ENCODE measurements at places on chromosomes 1 and 21.
A peak's percentile ranks its signal among the peaks of the same experiment; 100 is the strongest.

- DNase-seq, result no peak
Measured at GRCh38 chr1:43639976-43640794, 9.8 kb upstream of the KDM4A start.

DNA sequence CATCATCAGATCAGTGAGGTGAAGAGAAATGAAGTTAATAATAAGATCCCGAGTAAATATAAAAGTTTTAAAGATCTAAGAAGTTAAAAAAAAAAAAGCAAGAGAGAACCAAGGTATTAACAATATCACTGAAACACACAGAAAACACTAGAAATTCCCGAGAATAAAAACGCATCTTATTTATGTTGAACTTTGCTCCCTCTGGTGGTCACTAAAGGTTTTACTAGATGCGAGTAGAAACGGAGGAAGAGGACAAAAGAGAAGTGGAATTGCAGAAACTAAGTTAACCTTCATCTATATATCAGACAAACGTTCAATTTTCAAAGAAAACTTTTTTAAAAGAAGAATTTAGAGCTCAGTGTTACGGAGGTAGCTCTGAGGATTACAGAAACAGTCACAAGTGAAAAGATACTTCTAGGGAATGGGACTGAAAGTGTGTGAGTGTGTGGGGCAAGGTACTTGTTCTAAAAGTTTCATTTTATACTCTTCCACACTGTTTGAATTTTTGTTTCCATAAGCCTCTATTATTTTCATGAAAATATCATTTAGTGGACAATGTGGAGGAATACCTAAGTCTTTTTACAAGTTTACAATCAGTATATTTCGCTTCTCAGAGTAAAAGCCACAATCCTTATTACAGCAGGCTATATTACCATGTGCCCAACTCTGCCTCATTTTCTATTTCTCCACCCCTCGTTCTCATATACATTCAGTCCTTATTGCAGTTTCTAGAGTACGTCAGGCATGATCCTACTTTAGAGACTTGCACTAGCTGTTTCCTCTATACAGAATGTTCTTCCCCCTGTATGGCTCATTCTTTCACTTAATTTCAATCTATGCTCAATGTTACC is 19.7 kb downstream of the ACBD6 start:
- DNase-seq, result peak; percentile 56

DNA sequence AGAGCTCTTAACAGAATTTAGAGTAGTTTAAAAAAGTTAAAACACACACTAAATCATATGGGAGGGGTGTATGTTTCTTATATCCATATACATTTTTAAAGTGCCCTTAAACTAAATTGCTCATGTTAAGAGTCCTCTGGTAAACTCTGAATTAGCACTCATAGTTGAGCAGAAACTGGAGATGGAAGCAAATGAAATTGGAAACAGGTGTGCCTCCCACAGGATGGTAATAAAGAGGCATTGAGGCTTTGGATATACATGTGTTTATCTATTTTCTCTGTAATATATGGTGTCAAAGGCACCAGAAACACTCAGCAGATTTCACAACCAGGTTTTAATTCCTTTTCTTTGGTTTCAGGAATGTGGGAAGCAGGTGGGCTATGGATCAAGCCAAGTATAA is 188.6 kb downstream of the HS2ST1 start:
- no peak for DNase-seq

DNA sequence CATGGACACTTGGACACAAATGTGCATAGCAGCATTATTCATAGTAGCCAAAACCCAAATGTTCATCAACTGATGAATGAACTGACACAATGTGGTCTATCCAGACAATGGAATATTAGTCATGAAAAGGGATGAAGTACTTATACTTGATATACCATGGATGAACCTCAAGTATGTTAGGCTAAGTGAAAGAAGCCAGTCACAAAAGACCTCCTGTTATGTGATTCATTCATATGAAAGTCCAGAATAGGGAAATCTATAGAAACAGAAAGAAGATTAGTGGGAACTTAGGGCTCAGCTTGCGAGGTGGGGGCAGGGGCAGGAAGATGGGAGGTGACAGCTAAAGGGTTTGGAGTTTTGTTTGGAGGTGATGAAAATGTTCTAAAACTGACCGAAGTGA is 7.4 kb downstream of the KCNE1 start:
- no peak for DNase-seq

DNA sequence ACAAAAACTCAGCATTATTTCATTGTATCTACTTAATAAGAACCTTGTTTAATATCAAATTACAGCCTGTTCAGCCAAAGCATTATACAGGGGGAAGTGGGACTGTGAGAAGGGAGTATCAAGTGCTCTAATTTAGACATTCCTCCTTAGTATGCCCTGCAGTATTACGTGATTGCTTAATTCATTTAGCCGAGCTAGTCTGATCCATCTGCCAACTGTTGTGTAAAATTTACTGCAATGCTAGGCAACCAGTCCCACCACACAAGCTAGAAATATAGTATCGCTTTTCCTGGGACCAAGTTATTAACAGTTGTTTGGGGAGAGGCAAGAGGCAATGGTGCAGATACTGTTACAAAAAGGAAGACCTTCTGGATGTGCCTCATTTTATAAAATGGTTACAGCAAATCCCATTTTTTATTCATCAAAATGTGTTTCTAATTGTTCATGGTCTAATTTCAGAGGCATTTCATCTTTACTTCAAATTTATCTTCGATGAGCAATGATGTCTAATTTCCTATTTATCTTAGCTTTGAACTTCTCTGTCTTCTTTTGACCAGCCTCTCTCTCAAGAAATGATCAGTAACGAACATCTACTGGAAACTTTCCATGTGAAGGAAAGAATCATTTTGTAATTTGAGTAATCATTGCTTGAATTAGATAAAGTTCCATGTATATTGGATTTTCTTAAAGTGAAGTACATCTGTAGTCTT is 283.3 kb downstream of the DUSP10 start:
- DNase-seq, result no peak

DNA sequence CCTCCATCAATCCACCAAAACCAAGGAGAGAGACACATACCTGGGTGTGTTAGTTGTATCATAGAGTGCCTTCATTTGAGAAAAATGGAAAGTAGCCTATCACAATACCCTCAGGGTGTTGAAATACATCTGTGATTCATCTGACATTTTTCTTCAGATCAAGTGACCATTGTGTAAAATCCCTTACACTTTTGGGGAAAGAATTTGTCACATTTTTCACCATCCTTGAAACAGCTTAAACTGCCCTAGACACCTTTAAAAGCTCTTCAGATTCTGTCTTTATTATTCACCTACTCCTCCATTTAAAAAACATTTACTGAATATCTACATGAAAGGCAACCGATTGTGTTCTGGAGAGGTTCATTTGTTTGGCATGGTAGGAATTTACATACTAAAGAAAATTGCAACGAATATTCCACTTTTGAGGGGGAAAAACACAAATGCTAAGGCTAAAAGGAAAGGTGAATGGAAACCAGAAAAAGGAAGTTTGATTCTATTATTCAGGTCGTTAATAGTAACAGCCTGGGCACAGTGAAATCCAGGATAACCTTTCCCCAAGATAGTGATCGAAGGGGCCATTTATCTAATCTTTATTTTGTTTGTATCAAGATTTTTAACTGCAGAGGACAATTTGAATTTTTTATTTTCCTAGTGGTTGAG is 70.4 kb upstream of the SAMSN1 start:
- DNase-seq, result no peak

- no peak for DNase-seq
Measured at GRCh38 chr1:169207797-169208520, 101.5 kb downstream of the ATP1B1 start.

DNA sequence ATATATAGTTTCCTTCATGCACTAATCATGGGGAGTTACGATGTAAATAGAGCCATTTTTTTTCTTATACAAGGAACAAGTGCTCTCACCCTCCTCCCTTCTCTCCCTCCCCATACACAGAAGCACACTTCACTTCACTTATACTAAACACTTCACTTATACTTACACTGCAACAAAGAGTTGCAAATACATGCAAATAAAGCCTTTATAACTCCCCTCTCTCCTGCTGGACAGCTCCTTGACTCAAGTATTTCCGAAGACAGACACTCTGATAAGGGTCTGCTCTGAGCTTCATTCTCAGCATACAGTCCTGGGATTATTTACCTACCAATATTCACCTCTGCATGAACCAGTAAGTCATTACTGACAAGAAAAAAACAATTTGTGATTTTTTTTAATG is 35.6 kb upstream of the ERG start:
- DNase-seq, result no peak

GRCh38 chr1:38064197-38064903 is 17.8 kb upstream of the POU3F1 start:
- DNase-seq, result peak; percentile 84

- no peak for DNase-seq
Measured at GRCh38 chr1:196538473-196538872, 69.8 kb downstream of the KCNT2 start.

- DNase-seq, result no peak
Measured at GRCh38 chr1:202831906-202832305, 21.2 kb downstream of the PCAT6 start.

- peak; percentile 25 for DNase-seq
Measured at GRCh38 chr1:158145173-158145719, 35.4 kb upstream of the CD1D start.

DNA sequence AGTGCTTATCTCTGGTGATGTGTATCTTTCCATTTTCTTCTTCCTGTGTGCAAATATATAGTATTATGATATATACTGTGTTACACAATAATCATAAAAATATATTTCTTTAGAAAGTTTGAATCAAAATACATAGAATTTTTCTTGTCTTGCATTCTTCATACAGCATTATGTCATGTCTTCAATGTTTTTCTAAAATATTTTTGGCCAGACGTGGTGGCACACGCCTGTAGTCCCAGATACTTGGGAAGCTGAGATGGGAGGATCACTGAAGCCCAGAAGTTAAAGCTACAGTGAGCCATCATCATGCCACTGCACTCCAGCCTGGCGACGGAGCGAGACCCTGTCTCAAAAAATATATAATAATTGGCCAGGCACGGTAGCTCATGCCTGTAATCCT is 41.6 kb downstream of the IL6R start:
- DNase-seq, result no peak

DNA sequence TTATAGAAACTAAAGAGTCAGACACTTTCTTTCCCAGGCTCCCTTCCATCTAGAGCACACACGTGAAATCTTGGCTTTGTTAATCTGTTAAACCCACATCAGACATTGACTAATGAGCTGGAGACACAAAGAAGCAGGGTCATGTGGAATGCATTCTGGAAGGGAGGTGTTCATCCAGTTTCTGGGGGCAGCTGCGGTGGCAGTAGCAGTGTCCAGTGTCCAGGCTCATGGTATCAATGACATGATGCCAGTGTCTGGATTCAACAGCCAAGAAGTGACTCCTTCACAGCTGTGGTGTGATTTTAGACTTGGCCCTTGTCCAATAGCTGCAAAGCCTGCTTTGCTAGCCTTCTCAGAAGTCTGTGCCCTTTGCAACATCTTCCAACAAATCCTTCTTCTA is 95.2 kb downstream of the NTPCR start:
- DNase-seq, result no peak

DNA sequence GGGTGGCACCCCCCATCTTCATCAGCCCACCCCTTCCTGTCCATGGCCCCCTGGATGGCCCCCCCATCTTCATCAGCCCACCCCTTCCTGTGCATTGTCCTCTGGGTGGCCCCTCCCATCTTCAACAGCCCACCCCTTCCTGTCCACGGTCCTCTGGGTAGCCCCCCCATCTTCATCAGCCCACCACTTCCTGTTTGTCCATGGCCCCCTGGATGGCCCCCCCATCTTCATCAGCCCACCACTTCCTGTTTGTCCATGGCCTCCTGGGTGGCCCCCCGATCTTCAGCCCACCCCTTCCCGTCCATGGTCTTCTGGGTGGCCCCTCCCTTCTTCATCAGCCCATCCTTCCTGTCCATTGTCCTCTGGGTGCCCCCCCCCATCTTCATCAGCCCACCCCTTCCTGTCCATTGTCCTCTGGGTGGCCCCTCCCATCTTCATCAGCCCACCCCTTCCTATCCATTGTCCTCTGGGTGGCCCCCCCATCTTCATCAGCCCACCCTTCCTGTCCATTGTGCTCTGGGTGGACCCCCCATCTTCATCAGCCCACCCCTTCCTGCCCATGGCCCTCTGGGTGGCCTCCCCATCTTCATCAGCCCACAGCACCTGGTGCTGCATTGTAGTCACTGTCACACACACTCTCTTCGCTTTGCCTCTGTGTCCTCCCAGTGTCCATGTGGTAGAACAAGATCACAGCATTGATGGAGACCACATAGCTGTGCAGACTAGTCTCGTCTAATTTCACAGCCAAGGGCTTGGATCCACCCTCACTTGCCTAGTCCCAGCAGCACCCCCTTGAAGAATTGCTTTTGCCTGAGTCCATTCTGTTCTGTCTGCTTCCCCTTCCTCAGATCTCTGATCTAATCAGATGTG is 95.9 kb downstream of the PCBP3 start:
- no peak for DNase-seq

DNA sequence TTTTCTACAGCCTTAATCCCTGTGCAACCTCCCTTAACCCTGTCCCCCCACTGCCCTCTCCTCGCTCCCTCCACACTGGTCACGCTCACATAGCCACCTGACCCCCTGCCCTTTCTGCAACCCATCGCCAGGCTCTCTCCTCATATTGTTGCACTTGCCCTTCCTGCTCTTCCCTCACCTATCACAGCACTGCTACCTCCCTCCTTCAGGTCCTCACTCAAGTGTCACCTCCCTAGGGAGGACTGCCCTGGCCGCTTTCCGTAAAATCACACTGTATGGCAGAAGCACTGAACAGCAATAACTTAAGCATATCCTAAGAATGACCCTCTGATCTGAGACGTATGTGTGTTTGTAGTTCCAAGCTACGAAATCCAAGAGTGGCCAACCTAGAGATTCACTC is 406.0 kb downstream of the SIPA1L2 start:
- no peak for DNase-seq

- DNase-seq, result no peak
Measured at GRCh38 chr1:19370453-19371170, 58.5 kb downstream of the SLC66A1 start.

DNA sequence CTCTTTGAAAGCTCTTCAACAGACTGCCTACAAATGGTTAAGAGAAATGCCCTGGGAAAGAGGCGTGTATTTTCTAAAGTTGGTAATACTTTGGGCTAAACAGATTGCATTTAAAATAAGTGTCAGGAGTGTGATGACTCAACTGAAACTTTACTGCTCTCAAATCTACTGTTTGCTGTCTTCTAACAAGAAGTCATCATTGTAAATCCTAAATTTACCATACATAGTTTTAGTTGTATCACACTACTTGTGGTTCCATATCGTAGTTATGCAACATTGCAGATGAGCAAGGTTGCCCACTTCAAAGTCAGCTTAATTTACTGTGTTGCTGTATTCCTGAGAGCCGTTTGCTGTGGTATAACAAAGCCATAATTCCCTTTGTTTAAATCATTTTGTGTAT is 59.6 kb downstream of the RGS21 start:
- DNase-seq, result no peak

GRCh38 chr1:165288350-165289120 is 68.0 kb downstream of the LMX1A start:
- DNase-seq, result no peak

Data from brain microvascular endothelial cell (primary cell).